Right renal pelvis (tissue), 4 donors: ENCODE measurements at places on chromosomes 4 and X.
A peak's percentile ranks its signal among the peaks of the same experiment; 100 is the strongest.

DNA sequence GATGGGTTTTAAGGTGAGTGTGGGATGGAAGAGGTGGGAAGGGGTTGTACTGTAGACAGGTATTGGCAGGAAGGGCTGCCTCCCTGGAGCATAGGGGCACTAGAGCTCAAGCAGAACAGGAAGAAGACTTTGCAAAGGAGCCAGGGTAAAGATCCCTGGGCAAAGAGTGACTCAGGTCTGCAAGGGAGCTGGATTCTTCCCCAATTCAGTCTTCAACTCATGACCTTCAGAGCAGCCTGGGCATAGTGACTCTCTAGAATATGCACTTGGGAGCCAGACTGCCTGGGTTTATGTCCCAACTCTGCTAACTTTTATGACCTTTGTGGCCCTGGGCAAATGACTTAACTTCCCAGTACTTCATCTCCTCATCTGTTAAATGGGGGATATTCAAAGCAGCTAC lies 4.0 kb downstream of the LONRF3 start:
- DNase-seq = no peak

- DNase-seq = peak; percentile 24
Measured at GRCh38 chrX:24494647-24495075, 29.6 kb downstream of the PDK3 start.

DNA sequence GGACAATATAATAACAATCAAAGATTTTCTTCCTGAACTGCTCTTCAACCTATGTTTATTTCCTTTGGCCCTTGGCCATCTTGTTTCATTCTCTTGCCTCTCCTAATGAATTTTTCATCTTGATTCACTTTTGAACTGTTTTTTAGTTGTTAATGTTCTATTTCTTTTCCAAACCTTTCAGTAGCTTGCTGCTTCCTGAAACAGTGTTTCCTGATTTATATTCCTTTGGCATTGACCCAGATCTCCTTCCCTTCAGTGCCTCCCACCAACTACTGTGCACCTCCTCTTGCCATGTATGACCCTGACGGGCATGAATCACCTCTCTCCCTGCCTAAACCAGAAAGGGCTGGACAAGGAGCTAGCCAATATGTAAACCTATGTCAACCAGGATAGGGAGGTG lies 25.6 kb upstream of the SPP1 start:
- DNase-seq = no peak

- no peak for DNase-seq
Measured at GRCh38 chr4:94911106-94911505, 153.4 kb downstream of the BMPR1B start.

- DNase-seq = no peak
Measured at GRCh38 chr4:80897537-80898303, 132.8 kb upstream of the BMP3 start.

GRCh38 chr4:74378573-74378972 lies 13.6 kb downstream of the EREG start:
- DNase-seq = no peak

GRCh38 chr4:145423017-145423708 lies 58.5 kb upstream of the SMAD1 start:
- DNase-seq = no peak

DNA sequence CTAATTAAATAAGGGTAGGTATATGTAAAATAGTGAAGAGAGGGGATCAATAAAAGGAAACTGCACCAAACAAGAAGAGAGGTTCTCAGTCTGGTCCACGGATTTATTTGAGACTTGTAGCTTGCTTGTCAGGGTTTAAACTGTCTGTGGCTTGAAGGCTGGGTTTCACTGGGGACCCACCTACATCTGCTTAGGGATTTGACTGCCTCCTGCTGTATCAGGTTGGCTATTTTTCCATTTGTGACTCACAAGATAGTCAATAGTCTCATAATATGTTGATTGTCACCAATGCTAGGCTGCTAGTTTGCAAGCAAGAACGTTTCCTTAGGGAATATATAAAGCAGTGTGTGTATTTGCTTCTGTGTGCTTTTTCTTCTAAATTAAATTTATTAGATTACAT lies 1950.7 kb upstream of the IGFBP7 start:
- DNase-seq = no peak

DNA sequence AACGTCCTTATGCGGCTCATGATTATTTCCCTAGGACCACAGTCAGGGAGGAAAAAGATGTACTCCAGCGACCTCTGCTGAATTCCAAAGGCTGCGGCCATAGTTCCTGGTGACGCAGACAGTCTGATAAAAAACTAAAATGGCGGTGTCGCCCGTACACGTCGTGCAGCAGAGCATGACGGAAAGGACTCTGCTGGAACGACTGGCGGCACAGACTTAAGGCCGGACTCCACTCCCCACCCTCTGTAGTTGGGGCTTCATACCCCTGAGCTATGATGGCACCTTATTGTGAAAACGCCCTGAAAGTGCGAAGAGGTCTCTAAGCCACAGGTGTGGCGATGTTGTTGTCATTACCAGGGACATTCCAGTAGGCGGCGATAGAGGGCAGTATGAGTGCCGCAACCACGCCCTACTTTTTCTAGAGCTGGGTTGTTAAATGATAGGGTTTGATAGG lies 90.0 kb upstream of the EDA2R start:
- peak; percentile 8 for DNase-seq

DNA sequence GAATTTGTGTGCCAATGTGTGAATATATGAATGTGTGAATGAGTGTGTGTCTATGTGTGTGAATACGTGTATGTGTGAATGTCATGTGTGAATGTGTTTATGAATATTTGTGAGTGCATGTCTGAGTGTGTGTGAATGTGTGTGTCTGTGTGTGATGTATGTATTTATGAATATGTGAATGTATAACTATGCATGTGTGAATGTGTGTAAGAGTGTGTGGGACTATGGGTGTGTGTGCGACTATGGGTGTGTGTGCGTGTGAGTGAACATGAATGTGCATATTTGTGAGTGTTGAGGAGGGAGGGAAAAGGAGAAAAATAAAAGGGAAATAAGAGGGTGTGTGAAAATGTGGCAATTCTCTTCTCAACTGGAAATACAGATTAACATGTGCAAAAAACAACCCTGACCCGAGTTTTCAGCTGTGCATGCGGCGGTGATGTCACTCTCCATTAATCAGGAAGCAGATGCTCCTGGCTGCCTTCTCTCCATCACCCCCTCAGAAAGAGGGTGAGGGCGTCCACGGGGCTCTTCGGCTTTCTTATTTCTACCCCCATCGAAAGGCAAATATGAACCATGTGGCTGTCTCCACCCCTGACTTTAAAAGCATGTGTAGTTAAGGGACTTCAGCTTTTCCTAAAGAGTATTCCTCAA lies 219.8 kb downstream of the MAML3 start:
- no peak for DNase-seq

- DNase-seq = no peak
Measured at GRCh38 chr4:11416071-11416766, 12.5 kb downstream of the HS3ST1 start.

DNA sequence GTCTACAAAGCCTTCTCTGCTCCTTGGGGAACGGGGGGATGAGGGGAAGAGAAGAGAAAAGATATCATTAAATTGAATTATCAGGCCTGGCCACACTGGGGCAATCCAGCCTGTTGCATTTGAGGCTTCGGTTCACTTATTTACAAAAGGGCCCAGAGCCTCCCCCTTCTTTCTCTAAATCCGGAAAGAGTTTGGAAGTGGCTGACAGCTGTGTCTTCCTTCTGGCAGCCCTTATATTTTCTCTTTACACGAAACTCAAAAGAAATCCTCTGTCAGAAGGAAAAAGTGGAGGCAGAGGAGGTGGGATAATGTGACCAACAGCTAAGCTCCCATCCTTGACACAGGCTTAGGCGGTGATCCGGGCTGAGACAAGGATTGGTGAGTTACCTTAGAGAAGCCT lies 158.3 kb upstream of the TAPT1 start:
- peak; percentile 30 for DNase-seq

GRCh38 chrX:21972046-21972445 lies 31.5 kb downstream of the SMS start:
- DNase-seq = no peak

GRCh38 chrX:119343856-119344255 lies 55.3 kb upstream of the SLC25A43 start:
- no peak for DNase-seq

GRCh38 chr4:129129143-129129542 lies 33.2 kb downstream of the C4orf33 start:
- DNase-seq = no peak

DNA sequence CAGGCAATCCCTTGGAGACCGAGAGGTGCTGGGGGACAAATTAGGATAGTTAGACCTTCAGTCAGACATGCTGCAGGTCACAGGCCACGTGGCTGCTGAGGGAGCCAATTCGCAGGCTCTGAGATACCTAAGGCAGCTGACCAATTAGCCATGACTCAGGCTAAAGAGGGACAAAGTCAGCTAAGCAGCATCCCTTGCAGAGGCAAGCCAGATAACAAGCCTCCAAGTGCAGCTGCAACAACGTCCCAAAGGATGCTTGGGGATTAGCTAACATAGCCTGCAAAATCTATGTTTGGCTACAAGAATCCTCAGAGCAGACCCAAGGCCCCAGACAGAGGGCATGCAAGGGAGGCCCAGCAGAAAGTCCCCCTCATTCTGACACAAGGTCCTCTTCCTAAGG lies 93.5 kb downstream of the SEL1L3 start:
- DNase-seq = no peak

- DNase-seq = no peak
Measured at GRCh38 chr4:7812231-7812857, 127.3 kb downstream of the AFAP1 start.

- DNase-seq = no peak
Measured at GRCh38 chr4:45741897-45742296, 382.0 kb downstream of the GABRG1 start.

GRCh38 chrX:68234171-68234910 lies 199.0 kb downstream of the OPHN1 start:
- DNase-seq = no peak

DNA sequence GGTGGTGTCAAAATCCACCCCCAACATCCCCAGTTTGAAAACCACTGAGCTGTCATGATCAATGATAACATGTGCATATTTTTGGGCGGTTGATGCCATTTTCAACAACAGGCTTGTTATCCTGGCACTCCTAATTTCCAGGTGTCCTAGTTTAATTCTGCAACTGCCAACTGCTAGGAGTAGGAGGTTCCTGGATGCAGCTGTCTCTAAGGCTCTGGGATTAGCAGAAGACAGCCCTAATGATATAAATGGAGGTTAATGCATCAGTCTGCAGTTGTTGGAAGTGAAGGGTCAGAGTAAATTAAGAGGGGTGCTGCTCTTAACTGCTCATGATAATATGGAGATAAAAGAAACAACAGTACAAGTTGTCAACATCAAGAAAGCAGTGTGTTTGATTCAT lies 23.8 kb downstream of the ARFIP1 start:
- no peak for DNase-seq

- DNase-seq = no peak
Measured at GRCh38 chr4:55358246-55358645, 12.2 kb downstream of the SRD5A3 start.

GRCh38 chrX:112642349-112642748 lies 37.4 kb downstream of the LHFPL1 start:
- DNase-seq = peak; percentile 40

DNA sequence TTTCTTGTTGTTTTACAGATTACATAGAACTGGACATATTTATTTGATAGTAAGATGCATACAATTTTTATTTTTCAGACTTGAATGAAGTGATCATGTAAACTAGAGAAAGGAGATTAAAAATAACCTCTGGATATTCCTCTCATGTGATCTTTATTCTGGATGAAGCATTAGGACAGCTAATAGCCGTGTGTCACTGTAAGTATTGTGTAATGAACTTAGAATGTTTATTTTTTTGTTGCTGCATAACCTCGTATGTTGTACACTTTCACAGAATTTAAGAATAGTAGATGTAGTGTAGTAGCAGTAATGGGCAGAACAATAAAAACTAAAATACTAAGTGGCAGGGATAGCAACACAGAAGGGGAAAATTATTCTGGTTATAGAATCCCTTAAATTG lies 2094.5 kb upstream of the TENM3 start:
- no peak for DNase-seq

DNA sequence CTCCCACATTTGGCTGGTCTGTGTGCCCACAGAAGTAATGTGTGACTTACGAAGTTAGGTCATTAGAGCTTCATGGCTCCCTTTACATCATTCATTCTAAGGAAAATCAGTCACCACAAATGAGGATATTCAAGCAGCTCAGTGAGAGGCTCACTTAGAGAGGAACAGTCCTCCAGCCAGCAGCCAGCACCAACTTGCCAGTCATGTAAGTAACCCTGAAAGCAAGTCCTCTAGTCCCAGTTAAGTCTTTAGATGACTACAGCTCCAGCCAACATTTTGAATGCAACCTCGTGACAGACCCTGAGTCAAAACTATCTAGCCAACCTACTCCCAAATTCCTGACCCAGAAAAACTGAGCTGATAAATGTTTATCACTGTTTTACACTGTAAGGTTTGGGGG lies 71.3 kb downstream of the LRBA start:
- DNase-seq = no peak

GRCh38 chr4:58776627-58777026 lies 1666.4 kb upstream of the IGFBP7 start:
- no peak for DNase-seq

GRCh38 chr4:114879916-114880669 lies 233.3 kb downstream of the NDST4 start:
- DNase-seq = no peak

- no peak for DNase-seq
Measured at GRCh38 chr4:110196206-110196870, 2.1 kb downstream of the ELOVL6 start.

DNA sequence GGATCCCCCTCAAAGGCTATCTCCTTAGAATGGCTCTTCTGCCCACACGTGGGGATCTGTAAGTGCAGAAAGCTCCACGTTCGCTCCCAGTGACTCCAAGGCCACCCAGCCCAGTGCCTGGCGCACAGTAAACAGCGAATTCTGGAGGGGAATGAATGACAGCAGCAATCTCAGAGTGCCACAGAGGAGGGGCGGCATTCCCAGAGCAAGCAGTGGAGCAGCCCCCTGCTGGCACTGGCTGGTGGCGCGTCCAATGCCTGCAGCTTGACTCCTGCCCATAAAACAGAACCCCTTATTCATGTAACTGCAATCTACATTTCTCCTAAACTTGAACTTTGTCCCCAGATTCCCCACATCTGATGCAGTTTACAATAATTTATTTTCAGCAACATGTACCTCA lies 6.9 kb upstream of the HELT start:
- DNase-seq = no peak

DNA sequence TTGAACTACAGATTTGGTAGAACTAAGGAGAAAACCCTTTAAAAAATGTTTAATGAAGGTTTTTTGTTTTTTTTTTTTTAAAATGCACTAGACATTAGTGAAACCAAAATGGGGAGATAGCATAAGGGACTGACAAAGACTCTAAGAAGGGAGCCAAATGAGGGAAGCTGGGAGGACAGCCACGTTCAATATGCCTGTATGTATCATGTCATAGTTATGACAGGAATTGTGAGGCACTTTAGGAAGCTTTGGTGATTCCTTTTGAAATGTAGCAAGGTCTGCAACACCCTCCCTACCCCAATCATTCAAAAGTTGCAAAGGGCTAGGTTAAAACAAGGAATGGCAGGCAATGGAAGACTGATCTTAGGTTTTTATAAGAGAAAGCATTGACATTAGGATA lies 526.0 kb downstream of the TLL1 start:
- no peak for DNase-seq
